ENCODE measurements at places on chromosomes 4 and X.

DNA sequence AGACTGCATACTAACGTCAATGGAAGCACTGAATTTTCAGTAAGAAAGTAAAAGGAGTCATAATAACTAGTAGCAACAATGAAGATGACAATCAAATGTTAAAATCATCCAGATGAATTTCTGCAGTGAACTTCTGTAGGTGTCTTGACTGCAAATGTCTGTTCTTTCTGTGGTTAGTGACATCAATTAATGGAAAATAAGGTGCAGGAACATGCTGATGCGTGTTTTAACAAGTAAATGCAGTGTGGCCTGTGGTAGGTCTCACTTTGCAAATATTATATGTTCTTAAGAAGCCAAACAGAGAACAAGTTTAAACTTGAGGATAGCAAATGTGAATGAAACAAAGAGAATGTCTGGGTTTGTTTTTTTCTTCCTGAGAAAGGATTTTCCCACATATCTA is 2.6 kb upstream of the DTHD1 start:
- DNase-seq: no peak

- DNase-seq: peak; percentile 22
Measured at GRCh38 chrX:71671043-71671780, 3.9 kb downstream of the LOC101059915 start.

DNA sequence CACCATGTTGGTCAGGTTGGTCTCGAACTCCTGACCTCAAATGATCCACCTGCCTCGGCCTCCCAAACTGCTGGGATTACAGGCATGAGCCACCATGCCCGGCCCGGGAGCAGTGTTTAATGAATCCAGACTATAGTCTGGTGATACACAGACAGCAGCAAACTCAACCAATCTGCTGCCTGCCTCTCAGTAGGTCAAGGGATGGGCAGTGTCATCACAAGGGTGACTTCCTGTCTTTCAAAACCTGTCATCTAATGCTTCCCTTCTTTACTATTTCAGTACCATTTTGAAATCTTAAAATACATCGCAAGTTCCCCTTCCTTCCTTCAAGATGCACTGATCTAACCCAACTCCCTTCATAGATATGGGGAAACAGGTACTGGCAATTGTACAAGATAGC is 8.4 kb downstream of the RPL39 start:
- no peak for DNase-seq

- no peak for DNase-seq
Measured at GRCh38 chr4:168877511-168878491, 132.3 kb downstream of the CBR4 start.

GRCh38 chr4:82050796-82051195 is 323.0 kb downstream of the HNRNPD start:
- DNase-seq: no peak

DNA sequence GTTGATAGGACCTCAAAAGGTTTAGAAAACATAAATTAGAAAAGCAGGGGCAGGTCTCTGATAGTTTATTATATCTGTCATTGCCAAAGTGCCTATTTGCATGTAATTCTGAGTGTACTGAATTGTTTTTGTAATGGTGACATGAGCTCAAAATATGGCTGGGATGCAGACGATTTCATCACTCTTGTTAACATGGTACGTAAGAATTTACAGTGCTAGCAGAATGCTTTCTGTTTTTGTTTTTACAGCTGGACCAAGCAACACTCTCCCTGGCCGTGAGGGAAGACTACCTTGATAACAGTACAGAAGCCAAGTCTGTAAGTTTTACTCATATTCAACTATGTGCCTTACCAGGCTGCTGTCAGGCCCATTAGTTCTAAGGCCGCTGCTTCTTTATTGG is 58.1 kb downstream of the PHEX start:
- DNase-seq: no peak

DNA sequence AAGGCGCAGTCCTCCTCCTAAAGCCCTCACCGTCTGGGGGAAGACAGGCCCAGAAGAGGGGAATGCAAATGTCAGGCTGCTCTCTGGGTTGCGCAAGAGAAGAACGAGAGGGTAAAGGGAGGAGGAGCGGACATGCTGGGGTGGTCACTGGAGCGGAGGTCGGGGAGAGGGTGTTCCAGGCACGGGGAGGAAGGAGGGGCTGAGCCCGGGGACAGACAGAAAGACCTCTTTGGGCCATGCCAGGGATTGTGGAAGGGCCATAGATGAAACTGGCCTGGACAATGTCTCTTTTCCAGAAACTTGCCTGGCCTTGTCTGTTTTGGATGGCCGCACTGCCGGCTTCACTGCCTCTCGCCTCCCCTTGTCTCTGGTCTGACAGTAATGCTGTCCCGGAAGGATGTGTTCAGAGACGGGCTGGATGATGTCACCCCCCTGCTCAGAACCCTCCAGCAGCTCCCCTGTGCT is 121.0 kb downstream of the SORCS2 start:
- DNase-seq: no peak

DNA sequence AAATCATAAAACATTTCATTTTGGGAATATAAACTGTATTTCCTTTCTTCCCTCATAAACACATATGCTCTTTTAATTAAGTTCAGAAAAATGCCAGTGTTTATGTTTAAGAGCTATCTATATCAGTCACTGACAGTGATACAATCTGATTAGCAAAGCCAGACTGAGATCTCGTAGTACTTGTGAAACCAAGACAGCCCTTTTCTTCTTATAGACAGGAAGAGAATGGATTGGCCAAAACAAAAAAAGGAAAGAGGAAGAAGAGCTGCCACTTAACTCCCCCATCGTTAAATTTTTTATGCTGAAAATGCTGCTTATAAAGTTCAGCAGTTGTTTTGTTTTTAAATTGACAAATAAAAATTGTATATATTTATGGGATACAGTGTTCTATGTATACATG is 87.4 kb downstream of the PLAC1 start:
- peak; percentile 11 for DNase-seq

DNA sequence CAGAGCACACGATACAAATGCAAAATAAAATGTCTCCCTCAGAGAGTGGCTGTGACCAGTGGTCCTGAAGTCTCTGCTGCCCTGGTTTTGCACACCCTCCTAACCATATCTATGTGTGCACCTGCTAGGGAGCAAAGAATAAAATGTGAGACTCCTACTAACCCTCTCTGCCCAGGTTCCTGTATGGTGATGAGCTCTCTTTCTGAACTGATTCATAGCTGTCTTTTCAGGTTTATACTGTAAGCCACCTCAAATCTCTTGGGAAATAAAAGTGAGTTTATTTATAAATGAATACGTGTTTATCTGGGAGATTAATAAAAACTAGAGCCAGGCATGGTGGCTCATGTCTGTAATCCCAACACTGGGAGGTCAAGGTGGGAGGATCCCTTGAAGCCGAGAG is 126.0 kb upstream of the RBPJ start:
- peak; percentile 52 for DNase-seq

GRCh38 chr4:168584321-168584771 is 87.5 kb downstream of the PALLD start:
- peak; percentile 17 for DNase-seq

GRCh38 chr4:88573276-88573980 is 18.9 kb upstream of the HERC3 start:
- no peak for DNase-seq

DNA sequence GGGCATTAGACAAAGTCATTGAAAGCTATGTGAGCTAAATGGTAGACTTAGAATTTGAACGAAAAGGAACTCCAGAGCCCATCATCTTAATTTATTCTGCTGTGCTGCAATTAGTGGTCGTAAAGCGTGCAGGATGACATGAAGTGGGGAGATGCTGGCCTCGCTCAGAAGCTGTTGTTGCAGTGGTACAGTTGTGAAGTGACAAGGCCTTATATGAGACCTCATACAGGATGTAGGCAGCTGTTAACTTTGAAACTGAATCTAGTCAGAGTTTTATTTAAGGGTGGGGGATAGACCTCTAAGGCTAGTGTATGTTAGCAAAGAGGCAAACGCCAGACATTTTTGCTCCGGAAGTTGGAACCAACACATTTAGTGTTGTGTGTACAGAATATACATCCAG is 13.4 kb downstream of the KLF3 start:
- peak; percentile 28 for DNase-seq

DNA sequence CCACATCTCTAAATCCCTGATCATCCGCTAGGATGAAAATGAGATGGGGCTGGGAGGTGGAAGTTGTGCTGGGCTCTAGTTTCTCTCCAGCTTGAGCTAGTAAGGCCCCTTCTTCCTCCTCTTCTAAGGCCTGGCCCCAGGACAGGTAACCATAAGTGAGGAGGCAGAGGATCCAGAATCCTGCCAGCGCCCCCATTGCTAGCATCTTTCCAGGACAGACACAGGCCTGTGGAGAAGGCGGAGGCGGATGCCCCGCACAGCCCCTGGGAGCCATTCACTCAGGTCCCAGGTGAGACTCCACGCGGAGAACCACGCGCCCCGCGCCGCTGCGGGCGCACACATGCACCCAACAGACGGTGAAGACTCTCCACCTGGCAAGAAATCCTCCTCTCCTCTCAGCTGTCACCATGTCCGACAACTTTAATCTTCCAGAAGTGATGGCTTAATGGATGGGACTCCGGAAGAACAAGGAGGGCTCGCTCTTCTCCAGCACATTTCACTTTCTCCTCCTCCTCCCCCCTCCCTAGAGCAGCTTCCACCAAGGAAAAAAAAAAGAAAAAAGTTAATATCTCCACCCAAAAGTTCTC is 793 bp downstream of the ARSJ start:
- no peak for DNase-seq

GRCh38 chr4:35556387-35556786 is 687.9 kb downstream of the ARAP2 start:
- no peak for DNase-seq

GRCh38 chr4:163085085-163085484 is 81.6 kb downstream of the NAF1 start:
- DNase-seq: no peak

- no peak for DNase-seq
Measured at GRCh38 chr4:152107736-152108500, 347.1 kb upstream of the GATB start.

DNA sequence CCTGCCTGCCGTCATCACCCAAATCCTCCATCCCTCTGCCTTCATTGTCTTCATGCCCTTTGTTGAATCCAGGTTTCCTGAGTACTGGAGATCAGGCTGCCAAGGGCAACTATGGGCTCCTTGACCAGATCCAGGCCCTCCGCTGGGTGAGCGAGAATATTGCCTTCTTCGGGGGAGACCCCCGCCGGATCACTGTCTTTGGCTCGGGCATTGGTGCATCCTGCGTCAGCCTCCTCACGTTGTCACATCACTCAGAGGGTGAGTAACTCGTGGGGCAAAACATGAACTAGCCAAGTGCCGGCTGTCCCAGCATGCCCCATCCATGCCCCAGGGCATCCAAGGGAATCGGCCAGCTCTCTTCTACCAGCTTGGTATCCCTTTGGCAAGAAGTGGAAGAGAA is 19.4 kb downstream of the NLGN3 start:
- no peak for DNase-seq

DNA sequence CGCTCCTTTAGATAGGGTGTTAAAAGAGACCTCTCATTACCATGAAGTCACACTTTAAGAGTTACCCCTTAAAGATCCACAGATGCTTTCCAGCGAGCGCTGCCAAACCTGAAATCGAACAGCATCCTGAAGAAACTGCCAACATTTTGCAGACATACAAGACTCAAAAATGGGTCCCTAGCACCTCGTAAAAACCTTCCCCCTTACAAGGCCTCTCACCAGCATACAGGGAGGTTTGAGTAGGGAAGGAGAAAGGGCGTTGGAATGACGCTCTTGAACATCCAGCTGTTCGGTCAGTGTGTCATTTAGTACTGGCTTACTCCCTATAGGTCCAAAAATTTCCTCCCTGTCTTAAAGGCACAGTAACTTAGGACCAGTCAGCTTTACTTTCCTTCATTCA is 45.3 kb upstream of the PGRMC1 start:
- DNase-seq: no peak

- peak; percentile 80 for DNase-seq
Measured at GRCh38 chr4:6674500-6675149, 19.1 kb upstream of the S100P start.

DNA sequence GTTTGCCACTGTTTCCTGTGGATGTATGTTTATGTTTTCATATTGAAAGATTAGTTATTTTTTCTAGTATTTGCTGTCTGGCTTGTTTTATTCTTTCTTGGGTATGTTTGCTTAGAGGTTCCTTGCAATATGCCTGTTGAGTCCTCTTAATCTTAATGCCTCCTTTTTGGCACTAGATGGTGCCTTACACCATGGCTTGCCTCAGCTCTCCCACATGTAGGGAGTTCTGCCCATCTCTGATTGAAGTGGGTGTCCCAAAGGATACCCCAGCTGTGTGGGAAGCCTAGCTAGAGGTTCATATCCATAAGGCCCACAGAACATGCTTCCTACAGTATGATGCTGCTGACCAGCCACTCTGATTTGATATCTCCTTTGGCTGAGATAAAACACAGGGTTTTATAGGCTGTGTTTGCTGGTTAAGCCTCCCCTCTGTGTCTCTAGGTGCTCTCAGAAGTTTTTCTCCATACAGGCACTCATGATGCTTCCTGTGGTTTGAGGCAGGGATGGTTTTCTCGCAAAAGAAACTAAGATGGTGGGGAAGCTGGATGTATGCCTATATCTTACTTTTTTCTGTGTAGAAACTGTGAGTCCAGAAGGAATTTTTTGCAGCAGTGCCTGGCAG is 162.4 kb downstream of the ASB9 start:
- DNase-seq: no peak

GRCh38 chr4:83040269-83040668 is 5.3 kb downstream of the COPS4 start:
- no peak for DNase-seq

DNA sequence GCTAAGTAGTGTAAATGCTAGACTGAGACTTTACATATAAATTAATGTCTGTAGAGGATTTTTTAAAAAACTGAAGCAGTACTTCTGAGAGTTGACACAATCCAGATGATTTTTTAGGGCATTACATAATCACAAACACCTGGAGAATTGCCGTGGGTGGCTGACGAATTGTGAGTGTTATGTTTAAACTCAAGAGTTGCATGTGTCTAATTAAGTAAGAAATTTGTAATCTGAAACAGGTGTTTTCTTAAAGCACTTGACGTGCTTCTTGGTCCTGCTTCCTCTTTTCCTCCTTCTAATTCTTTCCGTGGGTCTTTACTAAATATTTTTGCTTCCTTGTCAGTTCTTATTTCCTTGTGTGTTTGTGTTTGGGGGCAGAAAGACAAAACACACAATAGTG is 27.8 kb downstream of the PIR start:
- DNase-seq: no peak

DNA sequence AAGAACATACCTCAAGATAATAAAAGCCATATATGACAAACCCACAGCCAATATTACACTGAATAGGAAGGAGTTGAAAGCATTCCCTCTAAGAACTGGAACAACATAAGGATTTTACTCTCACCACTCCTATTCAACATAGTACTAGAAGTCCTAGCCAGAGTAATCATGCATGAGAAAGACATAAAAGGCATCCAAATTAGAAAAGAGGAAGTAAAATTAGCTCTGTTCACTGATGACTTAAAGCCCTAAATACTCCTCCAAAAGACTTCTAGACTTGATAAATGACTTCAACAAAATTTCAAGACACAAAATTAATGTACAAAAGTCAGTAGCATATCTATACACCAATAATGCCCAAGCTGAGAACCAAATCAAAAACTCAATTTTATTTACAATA is 235.7 kb downstream of the NKX6-1 start:
- DNase-seq: no peak

Measured in activated CD4-positive, alpha-beta T cell treated with anti-CD3 and anti-CD28 coated beads, Interleukin-2, amount 50 U/mL, for 16 hours (primary cell).